ENCODE measurements at places on chromosomes 5 and 9.

- peak; percentile 34 for DNase-seq
Observed at GRCh38 chr9:71353720-71354119, 232.3 kb upstream of the TRPM3 start.

GRCh38 chr9:113741886-113742854 lies 133.9 kb upstream of the ZNF618 start:
- DNase-seq: no peak

DNA sequence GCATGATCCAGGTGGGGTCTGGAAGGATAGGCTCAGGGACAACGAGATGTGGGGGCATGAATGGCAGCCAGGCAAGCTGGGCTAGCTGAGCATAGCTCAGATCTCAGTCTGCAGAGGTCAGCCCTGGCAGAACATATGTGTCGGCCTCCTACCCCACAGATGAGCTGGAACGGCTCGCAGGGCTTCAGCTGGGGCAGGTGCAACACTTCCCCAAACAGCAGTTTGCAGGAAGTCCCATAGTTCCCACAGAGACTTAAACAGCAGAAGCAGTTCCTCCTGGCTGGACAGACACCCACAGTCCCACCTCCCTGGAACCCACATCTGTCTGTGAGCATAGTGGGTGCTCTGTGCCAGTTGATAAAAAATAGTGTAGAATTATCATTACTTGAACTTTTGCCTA lies 404.6 kb downstream of the GADD45G start:
- no peak for DNase-seq

- DNase-seq: no peak
Observed at GRCh38 chr5:104612005-104612404, 1049.4 kb upstream of the NUDT12 start.

GRCh38 chr9:89527084-89527483 lies 29.2 kb upstream of the SEMA4D start:
- no peak for DNase-seq

GRCh38 chr5:107593009-107593408 lies 77.7 kb downstream of the EFNA5 start:
- no peak for DNase-seq

DNA sequence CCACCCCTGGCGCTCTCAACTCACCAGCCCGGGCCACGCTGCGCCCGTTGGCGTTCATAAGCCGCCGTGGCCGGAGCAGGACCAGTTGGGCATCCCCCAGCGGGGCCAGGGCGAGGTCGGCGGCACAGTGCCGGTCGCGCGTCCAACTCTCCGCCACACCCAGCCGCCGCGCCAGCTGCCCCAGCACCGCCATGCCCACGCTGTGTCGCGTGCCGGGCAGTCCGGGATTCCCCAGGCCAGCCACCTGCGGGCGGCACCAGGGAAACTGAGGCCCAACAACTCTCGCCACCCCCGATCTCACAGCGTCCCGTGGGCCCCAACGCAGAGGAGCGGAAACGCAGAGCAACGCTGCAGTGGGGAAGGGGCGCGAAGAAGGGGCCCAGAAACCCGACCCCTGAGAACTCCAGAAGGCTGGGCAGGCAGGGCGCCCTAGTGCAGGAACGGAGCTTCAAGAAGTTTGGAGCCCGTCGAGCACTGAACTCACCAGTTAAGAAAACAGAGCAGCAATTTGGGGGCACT lies 453 bp downstream of the PTRH1 start:
- DNase-seq: no peak

DNA sequence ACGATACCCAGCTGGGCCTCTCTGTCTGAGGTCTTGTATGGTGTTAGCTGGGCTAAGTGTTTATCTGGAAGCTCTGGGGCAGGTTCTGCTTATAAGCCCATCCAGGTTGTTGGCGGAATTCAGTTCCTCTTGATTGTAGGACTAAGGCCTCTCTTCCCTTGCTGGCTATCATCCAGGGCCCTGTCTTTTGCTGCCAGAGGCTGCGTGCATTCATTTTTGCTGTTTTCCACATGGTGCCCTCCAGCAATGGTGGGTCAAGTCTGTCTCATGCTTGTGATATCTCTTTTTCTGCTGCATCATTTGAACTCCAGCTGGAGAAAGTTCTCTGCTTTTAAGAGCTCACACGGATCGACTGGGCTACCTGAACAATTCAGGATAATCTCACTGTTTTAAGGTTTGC lies 105.7 kb upstream of the ZNF618 start:
- DNase-seq: peak; percentile 12

GRCh38 chr5:90144625-90145327 lies 264.8 kb downstream of the CETN3 start:
- DNase-seq: peak; percentile 60

GRCh38 chr9:237858-238345 lies 23.2 kb downstream of the DOCK8 start:
- no peak for DNase-seq

DNA sequence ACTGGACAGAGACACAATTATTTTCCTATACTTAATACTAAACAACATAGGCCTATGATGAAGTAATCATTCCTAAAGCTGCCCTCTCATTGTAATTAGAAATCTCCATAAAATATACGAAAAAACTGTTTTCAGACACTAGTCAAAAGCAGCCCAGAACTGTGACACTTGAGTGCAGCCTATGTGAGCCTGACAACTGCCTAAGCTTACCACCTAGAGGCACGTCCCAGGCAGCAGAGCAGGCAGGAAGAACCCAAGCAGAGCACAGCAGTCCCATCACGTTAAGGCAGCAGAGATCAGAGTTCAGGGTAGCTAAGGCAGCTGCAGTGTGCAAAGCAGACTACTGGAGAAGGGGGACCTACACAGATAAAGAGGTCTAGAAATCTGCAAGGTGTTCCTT lies 46.4 kb downstream of the GOLPH3 start:
- DNase-seq: no peak

DNA sequence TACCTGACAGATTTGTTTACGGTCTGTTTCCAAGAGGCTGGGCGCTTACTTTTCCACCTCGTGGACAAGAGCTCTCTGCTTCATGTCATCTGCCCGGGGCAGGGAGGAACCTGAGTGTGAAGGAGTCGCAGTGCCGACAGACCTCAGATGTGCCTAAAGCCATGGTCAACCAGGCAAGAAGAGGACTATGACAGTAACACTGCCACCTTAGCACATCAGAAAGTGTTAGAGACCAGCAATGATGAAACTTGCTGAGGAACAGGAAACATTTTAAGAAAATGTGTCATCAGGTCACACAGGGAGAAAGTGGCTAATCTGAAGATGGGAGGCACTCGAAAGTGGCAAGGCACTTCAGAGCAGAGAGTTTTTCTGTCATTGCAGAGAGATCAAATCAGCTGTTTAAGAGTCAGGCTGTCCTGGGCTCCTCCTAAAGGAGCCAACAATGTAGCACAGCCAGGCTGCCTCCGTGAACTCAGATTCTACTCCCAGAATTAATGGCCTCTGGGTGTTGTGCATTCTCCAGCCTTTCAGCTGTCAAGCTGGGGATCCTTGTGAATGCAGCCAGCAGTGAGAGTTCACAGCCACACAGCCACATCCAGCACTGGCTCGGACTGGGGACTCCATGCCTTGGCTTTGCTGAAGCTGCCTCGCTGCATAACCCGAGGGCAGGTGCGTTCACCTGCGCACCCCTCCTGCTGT lies 94.6 kb downstream of the RAPGEF1 start:
- no peak for DNase-seq

GRCh38 chr5:9115093-9115492 lies 430.8 kb downstream of the SEMA5A start:
- DNase-seq: peak; percentile 7

- no peak for DNase-seq
Observed at GRCh38 chr5:132099076-132099748, 25.6 kb downstream of the CSF2 start.

DNA sequence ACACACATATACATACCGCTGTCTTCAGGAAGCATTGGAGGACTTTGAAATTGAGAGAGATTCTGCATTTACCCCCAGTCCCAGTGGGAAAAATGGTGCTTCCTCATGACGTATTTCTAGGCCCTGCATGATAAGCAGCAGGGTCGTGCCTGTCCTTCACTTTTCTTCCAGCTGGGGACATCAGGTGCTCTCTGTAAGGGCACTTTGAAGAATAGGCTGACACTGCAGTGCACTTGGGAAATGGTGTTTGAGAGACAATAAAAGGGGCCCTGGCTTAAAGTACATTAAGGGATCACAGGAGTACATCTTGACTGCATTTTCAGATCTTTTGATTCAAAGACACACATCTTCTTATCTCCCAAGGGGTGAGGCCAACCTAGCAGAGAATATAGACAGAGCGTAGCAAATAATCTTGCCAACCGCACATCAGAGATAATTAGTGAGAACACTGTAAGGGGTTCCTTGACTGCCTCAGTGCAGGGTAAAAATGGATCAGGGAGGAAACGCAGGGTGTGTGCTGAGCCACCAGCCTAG lies 437.9 kb downstream of the CSNK1G3 start:
- DNase-seq: no peak

DNA sequence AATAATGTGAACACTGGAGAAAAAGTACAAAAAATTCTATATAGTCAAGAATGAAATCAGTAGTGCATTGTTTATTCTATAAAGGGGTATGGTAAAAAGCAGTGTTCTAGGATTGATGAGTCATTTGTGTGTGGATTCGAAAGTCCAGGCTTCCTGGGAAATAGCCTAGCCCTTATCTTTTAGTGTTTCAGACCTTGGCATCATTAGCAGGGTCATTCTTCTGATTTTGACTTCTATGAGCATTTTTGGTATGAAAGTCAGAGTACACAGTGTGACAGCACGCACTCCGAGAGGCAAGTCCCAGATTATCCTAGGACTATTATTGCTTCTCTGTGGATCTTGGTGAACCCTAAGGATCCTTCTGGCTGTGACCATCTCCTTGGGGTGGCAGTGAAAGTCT lies 16.9 kb downstream of the PCSK5 start:
- peak; percentile 64 for DNase-seq

- no peak for DNase-seq
Observed at GRCh38 chr5:38478878-38479277, 77.6 kb downstream of the LIFR start.

DNA sequence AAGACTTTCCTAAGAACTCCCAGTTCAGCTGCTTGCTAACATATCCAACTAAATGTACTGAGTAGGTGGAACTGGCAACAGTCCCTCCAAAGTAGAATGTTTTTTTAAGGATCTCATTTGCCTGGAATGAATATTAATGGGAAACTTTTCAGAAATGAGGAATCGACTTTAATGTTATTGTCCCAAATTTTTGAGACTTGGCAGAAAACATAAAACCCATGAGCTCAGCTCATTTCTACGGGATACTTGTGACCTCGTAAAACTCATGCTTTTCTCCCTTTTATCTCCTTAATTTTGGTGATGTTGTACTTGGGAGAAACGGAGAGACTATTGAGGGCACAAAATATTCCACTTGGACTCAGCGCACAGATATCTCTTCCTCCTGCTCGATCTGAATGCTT lies 296.8 kb downstream of the EBF1 start:
- peak; percentile 16 for DNase-seq

- DNase-seq: no peak
Observed at GRCh38 chr5:2697041-2697440, 54.4 kb downstream of the IRX2 start.

DNA sequence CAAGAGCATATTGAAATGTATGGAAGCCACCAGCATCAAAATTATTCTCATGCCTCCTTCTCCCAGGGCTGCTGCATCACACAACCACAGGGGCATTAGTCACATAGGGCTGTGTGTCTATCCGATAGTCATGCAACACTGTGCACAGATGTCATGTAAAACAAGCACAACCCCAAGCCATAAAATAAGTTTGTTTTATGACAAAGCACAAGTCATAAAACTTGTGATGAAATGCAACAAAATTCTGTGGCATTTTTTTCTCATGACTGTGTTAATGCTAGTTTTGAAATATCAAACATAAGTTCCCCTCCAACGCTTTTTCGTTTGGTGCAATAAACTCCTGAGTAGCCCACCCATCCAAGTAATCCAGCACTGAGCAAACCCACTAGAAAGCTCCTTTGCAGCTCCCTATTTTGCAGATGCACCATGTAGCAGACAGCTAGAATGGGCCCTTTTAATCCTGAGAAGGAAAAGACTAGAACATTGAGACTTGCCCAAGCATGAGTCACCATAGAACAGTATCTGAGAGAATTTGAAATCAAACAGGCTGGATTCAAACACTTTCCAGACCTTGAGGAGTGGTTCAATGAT lies 93.3 kb upstream of the ZNF366 start:
- DNase-seq: peak; percentile 98

GRCh38 chr5:113450462-113450861 lies 15.7 kb upstream of the TSSK1B start:
- DNase-seq: peak; percentile 9

- no peak for DNase-seq
Observed at GRCh38 chr5:56751572-56752313, 63.6 kb upstream of the MAP3K1 start.

- no peak for DNase-seq
Observed at GRCh38 chr9:121483473-121484031, 16.1 kb downstream of the GGTA1 start.

- DNase-seq: no peak
Observed at GRCh38 chr5:90353254-90353653, 56.3 kb downstream of the CETN3 start.

- no peak for DNase-seq
Observed at GRCh38 chr5:6224406-6224805, 153.9 kb downstream of the MED10 start.

- peak; percentile 35 for DNase-seq
Observed at GRCh38 chr9:677461-678097, 163.9 kb upstream of the DMRT1 start.

DNA sequence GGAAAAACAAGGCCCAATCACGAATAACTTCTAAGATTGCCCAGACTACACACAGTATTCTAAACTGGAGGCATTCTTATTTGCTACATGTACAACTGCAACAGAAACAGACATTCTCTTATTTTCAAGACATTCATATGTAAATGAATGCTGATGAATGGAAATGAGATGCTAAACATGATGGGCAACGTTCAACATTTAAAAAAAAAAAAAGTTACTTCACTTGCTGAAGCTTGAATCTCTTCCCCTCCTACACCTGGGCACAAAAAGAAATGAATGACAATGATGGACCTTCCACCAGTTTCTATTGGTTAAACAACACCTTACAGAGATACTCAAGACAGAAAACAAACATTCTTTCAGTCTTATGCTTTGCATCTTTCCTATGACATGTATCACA lies 160.5 kb downstream of the BNC2 start:
- no peak for DNase-seq

- peak; percentile 16 for DNase-seq
Observed at GRCh38 chr9:112694706-112695555, 23.0 kb downstream of the INIP start.

DNA sequence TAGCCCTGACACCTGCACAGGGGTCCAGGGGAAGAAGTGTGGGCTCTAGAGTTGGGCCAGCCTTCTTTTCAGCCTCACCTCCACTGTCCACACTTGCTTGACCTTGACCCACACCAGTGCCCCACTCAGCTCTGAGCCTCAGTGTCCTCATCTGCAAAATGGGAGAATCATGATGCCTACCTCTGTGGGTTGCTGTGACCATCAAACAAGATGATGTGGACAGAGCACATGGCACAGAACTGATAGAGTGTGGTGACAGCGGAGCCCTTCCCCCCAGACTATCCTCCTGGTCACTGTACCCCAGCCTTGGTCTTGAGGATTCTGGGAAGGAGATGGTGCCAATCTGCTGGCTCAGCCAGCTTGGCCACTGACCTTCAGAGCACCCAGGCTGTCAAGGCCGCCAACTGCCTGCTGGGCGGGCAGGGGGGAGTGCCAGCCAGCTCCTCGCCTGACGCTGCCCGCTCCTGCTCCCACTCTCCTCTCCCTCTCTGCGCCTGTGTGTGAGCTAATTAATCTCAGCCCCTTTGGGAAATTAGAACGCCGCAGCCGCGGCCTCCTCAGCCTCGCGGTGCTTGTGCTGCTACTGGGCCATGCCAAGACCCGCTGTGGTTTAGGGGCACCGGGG lies 16.7 kb downstream of the CXXC5 start:
- no peak for DNase-seq
